AG04450 (cell line): ENCODE measurements at places on chromosomes 3 and 15.

DNA sequence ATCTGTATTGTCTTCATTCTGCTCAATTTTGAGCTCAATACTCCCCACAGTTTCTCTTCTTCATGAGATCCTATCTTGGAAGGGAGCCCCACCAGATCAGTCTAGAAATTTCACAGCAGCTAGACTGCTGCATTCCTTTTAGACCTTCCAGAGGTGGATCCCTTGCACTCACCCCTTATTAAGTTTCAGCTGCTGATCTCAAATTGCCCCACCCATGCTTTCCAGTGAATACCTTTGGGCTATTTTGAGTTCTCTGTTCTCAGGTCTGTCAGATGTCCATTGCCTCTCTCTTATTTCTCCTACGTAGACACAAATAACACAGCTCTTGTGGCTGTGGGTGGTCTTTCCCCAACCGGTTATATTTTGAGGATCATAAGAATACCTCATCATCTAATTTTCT lies 60.8 kb downstream of the GPR156 start:
- no peak for DNase-seq

DNA sequence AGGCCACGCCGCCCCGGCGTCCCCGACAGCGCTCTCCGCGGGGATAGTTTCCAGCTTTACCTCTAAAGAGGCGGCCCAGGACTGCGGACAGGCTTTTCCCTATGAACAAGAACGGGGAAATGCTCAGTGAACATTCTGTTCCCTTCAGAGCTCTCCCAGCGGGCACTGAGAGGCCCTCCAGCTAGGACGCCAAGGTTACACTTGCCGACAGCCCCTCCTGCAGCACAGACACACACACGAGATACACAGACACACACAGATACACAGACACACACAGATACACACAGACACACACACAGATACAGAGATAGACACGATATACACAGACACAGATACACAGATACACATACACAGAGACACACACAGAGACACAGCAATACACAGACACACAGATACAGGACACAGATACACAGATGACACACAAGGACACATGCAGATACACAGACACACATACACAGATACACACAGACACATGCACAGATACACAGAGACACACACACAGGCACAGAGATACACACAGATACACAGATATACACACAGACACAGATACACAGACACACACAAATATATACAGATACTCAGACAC lies 533 bp upstream of the OCA2 start:
- DNase-seq = no peak

- DNase-seq = no peak
These were observed 42.2 kb downstream of the TM2D3 start for GRCh38 chr15:101609742-101610610.

- DNase-seq = no peak
These were observed 808 bp downstream of the BCL6 start for GRCh38 chr3:187744169-187745151.

- DNase-seq = no peak
These were observed 86.8 kb downstream of the LIPC start for GRCh38 chr15:58518626-58519025.

DNA sequence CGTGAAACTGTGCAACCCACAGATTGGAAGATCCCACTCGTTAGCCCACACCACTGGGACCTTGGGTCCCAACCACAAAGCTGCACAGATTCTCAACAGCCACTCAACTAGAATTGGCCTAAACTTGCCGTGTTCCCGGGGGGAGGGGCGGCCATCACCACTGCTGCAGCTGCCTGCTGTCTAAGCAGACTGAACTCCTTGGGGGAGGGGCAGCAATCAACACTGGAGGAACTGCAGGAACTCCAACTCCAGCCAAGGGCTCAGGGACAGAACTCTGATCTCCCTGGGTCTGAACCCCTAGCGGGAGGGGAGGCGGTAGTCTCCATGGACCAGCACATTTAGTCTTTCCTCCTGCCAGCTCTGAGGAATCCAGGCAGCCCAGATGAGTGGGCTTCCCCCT lies 205.9 kb downstream of the RSL24D1 start:
- DNase-seq = no peak

- no peak for DNase-seq
These were observed 42.3 kb downstream of the KCNH8 start for GRCh38 chr3:19190602-19191001.
